Activated CD8-positive, alpha-beta T cell treated with anti-CD3 and anti-CD28 coated beads, Interleukin-2, amount 10 ng/mL, durations not matched to agents 7 days and 5 days (primary cell): ENCODE measurements at places on chromosomes 16 and 17. TPM values are rescaled to one million over a fixed set of nuclear protein-coding genes. Genes with fewer than 3 reads are reported as not detected.

MYH8 gene
- not detected for total RNA-seq

ZG16B gene
- total RNA-seq, result 2.9 TPM

TMUB2 gene
- 26.7 TPM for total RNA-seq

MT1A gene
- total RNA-seq, result not detected

PDF gene
- 16.0 TPM for total RNA-seq

USP43 gene
- total RNA-seq, result 0.16 TPM

USP6 gene
- 0.08 TPM for total RNA-seq

CCL17 gene
- total RNA-seq, result not detected

CMTM1 gene
- 15.0 TPM for total RNA-seq

KRT36 gene
- total RNA-seq, result not detected

CD300LB gene
- total RNA-seq, result not detected
